Activated CD4-positive, alpha-beta T cell treated with anti-CD3 and anti-CD28 coated beads, Interleukin-2, amount 10 ng/mL, durations not matched to agents 7 days and 5 days (primary cell): ENCODE measurements at places on chromosomes 3 and 15. TPM values are rescaled to one million over a fixed set of nuclear protein-coding genes. Genes with fewer than 3 reads are reported as not detected.
A peak's percentile ranks its signal among the peaks of the same experiment; 100 is the strongest.

MME gene
- total RNA-seq = not detected

ZNF662 gene
- 0.25 TPM for total RNA-seq

ULK3 gene
- 56.6 TPM for total RNA-seq

ARHGAP11A gene
- total RNA-seq = 160 TPM

GPR15 gene
- total RNA-seq = 35.0 TPM

H1-8 gene
- not detected for total RNA-seq

HCLS1 gene
- total RNA-seq = 339 TPM

KLHL6 gene
- total RNA-seq = 40.4 TPM

PARP15 gene
- total RNA-seq = 39.8 TPM

DNA sequence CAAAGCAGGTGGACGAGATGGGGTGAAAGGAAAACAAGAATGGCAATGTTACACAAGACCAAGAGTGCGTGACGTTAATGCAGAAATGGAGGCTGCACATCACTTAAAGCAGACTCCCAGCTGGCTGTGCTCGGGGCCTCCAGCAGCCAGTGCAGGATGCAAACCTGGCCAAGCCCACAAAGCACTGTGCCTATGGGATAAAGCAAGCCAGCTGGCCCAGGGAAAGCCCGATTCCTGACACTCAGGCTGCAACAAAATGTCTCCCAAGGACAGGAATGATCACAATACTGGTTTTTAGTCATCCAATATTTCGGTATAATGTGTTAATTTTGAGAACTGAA, 86.2 kb downstream of the SEC22A start:
- H3K4me3 ChIP-seq = no peak overlapping the region
- no peak overlapping the region for H3K27ac ChIP-seq
- H3K4me1 ChIP-seq = no peaks in the 10 kb centered on the region
- H3K36me3 ChIP-seq = no peaks in the 10 kb centered on the region
- no peaks in the 10 kb centered on the region for H3K27me3 ChIP-seq

- H3K4me1 ChIP-seq = peaks cover 13% of the 10 kb centered on the region
- H3K27ac ChIP-seq = no peak overlapping the region
- H3K4me3 ChIP-seq = no peak overlapping the region
- no peak for DNase-seq
- peaks cover 55% of the 10 kb centered on the region for H3K36me3 ChIP-seq
Observed at GRCh38 chr3:16392065-16392464, 121.4 kb downstream of the RFTN1 start.

DNA sequence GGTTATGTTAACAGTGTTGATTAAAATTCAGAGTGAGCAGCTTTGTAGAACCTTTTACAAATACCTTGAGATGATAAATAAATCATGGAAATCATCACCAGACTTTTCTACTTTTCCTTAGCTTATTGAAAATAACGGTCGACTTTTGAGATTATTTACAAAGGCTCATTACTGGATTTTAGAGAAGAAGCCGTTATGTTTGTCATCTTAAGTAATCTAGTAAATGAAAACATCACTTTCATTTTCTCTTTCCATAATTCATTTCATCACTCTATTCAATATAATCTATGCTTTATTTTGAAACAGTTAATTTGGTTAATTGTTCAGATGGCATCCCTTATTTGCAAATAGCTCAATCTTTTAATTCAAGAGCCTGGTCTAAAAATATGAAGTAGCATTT, 3.6 kb downstream of the PLCL2 start:
- H3K27me3 ChIP-seq = no peaks in the 10 kb centered on the region
- peak overlapping the region; percentile 96 for H3K27ac ChIP-seq
- H3K4me1 ChIP-seq = peaks cover 69% of the 10 kb centered on the region
- DNase-seq = no peak

GRCh38 chr3:127452321-127452821, 138.2 kb downstream of the TPRA1 start:
- no peak overlapping the region for H3K4me3 ChIP-seq
- H3K4me1 ChIP-seq = peaks cover 3% of the 10 kb centered on the region
- no peaks in the 10 kb centered on the region for H3K36me3 ChIP-seq
- H3K27ac ChIP-seq = no peak overlapping the region
- no peak for DNase-seq

- DNase-seq = no peak
- H3K4me3 ChIP-seq = no peak overlapping the region
- H3K36me3 ChIP-seq = no peaks in the 10 kb centered on the region
Observed at GRCh38 chr3:161171113-161171512, 50.0 kb upstream of the NMD3 start.

GRCh38 chr3:50193746-50194127, 2.3 kb downstream of the GNAT1 start:
- H3K4me3 ChIP-seq = no peak overlapping the region
- peaks cover 9% of the 10 kb centered on the region for H3K4me1 ChIP-seq
- H3K36me3 ChIP-seq = no peaks in the 10 kb centered on the region
- H3K27me3 ChIP-seq = peaks cover 16% of the 10 kb centered on the region
- DNase-seq = no peak
- H3K27ac ChIP-seq = peak overlapping the region; percentile 46

GRCh38 chr3:94904156-94904674, 841.4 kb downstream of the NSUN3 start:
- no peak overlapping the region for H3K4me3 ChIP-seq
- no peaks in the 10 kb centered on the region for H3K27me3 ChIP-seq
- DNase-seq = no peak
- no peaks in the 10 kb centered on the region for H3K4me1 ChIP-seq
- no peak overlapping the region for H3K27ac ChIP-seq

GRCh38 chr3:178244733-178245709, 291.2 kb upstream of the KCNMB2 start:
- H3K27me3 ChIP-seq = no peaks in the 10 kb centered on the region
- H3K4me3 ChIP-seq = no peak overlapping the region
- H3K36me3 ChIP-seq = no peaks in the 10 kb centered on the region
- no peak for DNase-seq

DNA sequence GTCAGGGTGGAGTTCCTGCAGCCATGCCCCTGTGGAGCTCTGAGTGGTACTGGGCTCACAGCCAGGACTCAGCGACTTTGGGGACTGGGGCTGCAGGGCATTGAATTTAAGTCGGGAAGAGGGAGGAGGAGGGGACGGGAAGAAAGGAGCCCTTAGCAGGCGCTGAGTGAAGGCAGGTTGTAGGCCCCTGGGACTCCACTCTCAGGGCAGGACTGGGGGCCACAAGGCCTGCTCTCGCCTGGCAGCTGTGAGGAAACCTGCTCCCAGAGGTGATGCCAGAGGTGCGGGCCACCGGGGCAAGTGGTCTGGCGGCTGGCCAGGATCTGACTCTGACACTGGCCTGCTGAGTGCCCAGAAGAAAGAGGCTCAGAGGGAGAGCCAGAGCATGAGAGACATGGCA, 73.5 kb downstream of the EPHB3 start:
- no peaks in the 10 kb centered on the region for H3K36me3 ChIP-seq
- peaks cover 5% of the 10 kb centered on the region for H3K4me1 ChIP-seq
- peak overlapping the region; percentile 63 for H3K27ac ChIP-seq
- H3K4me3 ChIP-seq = no peak overlapping the region
- DNase-seq = no peak

GRCh38 chr15:36545467-36545992, 33.9 kb upstream of the CDIN1 start:
- H3K27me3 ChIP-seq = peaks cover 4% of the 10 kb centered on the region
- H3K4me1 ChIP-seq = no peaks in the 10 kb centered on the region
- no peaks in the 10 kb centered on the region for H3K36me3 ChIP-seq
- no peak overlapping the region for H3K4me3 ChIP-seq
- no peak for DNase-seq
- H3K27ac ChIP-seq = no peak overlapping the region

DNA sequence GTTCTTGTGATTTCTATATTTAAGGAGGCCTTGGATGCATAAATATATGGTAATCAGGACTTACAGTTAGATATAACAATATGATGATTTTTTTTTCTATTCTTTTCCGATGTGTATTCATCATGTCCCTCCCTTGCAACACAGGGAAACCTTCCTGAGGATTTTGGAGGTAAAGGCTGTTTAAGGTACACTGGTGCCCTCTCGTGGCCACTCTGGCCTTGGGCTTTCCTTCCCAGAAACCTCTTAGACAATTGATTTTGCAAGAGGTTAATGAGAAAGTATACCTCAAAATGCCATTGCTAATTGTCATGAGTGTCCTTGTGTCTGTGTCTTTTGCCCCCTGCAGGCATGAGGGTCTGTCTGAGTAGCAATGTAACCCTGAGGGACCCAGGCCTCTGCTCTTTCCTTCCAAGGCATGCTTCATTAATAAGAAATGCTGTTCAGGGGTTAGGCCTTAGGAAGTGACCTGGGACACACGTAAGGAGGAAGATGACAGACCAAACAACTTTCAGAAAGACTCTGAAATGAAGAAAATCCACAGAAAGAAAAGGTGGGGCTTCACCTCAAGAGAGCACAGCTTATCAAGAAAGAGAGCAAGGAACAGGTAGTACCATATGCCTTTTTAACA, 70.3 kb upstream of the PPP2R3A start:
- no peaks in the 10 kb centered on the region for H3K36me3 ChIP-seq
- H3K4me3 ChIP-seq = no peak overlapping the region
- no peaks in the 10 kb centered on the region for H3K4me1 ChIP-seq

DNA sequence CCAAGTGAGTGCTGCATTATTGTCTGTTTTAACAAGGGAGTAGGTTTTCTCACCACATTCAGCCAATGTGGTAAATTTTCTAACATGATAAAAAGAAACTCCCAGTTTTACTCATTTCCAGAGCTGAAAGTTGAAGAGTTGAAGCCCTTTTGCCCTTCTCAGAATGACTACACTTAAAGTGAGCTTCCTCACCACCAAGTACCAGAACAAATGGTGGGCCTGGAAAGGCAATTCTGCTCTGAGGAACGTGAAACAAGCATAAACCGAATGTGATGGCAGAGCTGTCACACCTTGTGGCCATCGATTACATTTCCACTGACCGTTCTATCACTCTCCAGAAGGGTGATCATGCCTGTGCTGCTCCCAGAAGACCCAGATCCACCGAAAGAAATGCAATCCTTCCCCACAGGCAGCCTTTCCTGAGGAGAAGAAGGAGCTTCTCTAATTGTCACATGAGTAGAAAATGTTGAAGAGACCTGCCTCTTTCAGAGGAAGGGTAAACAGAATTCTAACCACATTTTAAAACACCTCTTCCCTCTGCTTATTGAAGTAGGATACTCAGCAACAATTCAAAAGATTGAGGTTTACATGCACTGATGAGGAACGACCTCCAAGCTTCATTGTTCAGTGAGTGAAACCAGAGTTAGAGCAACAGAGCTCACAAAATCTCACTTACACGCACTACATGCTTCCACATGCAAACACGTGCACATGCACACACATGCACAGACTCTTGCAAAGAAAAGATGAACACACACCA, 21.4 kb upstream of the CCR9 start:
- H3K4me1 ChIP-seq = peaks cover 40% of the 10 kb centered on the region
- H3K4me3 ChIP-seq = no peak overlapping the region
- peaks cover 84% of the 10 kb centered on the region for H3K27me3 ChIP-seq
- peaks cover 10% of the 10 kb centered on the region for H3K36me3 ChIP-seq

DNA sequence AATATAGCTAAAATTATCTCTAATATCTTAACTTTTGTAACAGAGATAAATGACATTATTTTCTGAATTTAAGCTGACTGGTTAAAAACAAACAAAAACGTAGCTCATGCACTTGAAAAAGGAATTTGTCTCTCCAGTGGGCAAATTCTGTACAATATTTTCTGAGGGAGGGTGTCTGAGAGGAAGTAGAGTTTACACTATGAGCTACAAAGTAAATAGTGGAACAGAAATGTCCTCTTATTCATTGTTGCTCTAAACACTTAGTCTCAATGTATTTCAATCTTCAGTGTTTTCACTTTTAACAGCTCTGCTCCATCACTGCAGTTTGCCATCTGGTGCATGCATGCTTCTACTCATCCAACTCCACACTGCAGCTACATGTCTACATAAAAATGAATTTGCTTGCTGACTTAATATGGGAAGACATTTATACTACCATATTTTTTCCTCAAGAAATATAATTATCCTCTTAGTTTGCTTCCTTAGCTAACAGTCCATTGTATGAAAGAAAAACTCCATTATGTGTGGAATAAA, 817.4 kb upstream of the LMCD1 start:
- no peak for DNase-seq
- no peaks in the 10 kb centered on the region for H3K27me3 ChIP-seq
- H3K4me1 ChIP-seq = no peaks in the 10 kb centered on the region
- no peak overlapping the region for H3K4me3 ChIP-seq
- H3K36me3 ChIP-seq = no peaks in the 10 kb centered on the region

GRCh38 chr3:85210540-85210939, 251.8 kb downstream of the CADM2 start:
- no peak overlapping the region for H3K4me3 ChIP-seq
- H3K27me3 ChIP-seq = no peaks in the 10 kb centered on the region
- H3K4me1 ChIP-seq = no peaks in the 10 kb centered on the region
- no peaks in the 10 kb centered on the region for H3K36me3 ChIP-seq
- H3K27ac ChIP-seq = no peak overlapping the region

DNA sequence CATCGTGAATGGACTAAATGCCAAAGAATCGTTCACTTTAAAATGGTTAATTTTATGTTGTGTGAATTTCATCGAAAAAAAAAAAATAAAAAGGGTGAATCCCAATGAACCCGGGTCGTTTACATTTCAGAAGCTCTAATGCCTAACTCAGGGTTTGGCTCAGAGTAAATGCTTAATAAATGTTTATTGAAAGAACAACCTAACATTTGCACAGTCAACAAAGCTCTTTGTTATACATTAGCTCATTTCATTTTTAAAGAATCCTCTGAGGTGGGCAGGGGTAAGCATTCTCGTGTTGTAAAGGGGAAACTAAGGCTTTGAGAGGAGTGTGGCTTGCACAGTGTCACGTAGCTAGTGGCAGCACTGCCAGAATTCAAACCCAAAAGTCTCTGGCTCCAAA, 109.5 kb downstream of the RPLP1 start:
- no peaks in the 10 kb centered on the region for H3K4me1 ChIP-seq
- H3K27ac ChIP-seq = no peak overlapping the region
- DNase-seq = no peak
- H3K27me3 ChIP-seq = peaks cover 6% of the 10 kb centered on the region

GRCh38 chr15:73632670-73633058, 525 bp downstream of the NPTN start:
- H3K27me3 ChIP-seq = peaks cover 23% of the 10 kb centered on the region
- DNase-seq = peak; percentile 16
- H3K4me1 ChIP-seq = peaks cover 46% of the 10 kb centered on the region
- H3K36me3 ChIP-seq = no peaks in the 10 kb centered on the region

DNA sequence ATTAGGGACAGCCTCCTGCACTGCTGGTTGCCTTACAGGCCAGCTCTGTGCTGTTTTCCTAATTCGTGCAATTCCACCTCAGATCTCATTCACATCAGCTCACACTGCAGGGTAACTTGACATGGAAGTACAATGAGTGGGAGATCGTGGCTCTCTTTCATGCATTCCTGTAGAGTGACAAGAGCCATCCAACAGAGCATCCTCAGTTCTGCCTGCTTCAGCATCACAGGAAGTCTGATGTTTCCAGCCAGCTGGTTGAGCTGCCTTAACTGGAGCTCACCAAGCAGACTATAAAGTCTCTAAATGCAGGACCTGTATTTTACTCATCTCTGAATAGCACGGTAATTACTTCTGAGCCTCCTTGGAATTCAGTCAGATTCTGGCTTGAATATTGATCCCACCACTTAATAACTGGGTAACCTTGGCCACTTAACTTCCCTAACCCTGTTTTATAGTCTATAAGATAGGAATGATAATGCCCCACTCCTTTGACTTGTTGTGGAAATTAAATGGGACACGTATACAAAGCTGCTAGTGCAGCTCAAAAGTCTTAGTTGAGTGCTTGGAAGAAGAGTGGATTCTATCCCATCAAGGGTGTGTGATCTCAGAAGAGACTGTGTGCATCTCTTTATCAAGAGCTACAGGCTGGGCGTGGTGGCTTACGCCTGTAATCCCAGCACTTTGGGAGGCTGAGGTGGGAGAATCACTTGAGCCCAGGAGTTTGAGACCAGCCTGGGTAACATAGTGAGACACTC, 1.4 kb upstream of the DIS3L start:
- peak overlapping the region; percentile 80 for H3K4me3 ChIP-seq
- no peak for DNase-seq
- peak overlapping the region; percentile 92 for H3K27ac ChIP-seq
